ENCODE measurements at places on chromosomes 13 and 19.

DNA sequence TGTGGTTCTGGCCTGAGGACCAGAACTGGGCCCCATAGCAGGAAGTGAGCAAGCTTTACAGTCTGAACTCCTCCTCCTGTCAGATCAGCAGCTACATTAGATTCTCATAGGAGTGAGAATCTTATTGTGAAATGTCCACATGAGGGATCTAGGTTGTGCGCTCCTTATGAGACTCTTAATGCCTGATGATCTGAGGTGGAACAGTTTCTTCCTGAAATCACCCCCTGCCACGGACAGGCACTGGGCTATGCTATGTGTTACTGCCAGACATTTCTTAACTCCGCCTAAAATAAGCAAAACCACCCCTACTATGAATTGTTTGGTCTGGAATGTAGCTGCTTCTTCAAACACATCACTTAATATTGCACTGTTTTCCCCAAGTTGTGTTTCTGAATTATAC lies 4.6 kb downstream of the FBXL3 start:
- DNase-seq, result no peak

GRCh38 chr13:27263438-27263837 lies 7.2 kb upstream of the RASL11A start:
- no peak for DNase-seq

- no peak for DNase-seq
Observed at GRCh38 chr19:44634785-44635184, 8.9 kb upstream of the PVR start.

DNA sequence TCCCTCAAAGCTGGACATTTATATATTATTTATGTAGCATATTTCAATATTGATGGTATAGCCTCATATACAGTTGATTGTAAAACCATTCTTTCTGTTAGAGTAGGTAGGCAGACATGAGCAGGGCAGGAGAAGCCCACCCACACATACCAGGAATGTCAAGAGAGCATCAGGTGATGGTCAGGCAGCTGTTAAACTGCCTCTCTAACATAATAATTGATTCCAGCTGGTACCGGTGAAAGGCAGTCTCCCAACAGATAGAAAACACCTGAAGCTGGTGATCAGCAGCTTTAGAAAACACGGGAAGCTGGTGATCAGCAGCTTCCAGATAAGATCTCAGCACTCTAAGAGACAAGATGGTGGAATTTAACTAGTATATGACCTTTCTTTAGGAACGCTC lies 132.9 kb downstream of the SLITRK6 start:
- DNase-seq, result no peak

DNA sequence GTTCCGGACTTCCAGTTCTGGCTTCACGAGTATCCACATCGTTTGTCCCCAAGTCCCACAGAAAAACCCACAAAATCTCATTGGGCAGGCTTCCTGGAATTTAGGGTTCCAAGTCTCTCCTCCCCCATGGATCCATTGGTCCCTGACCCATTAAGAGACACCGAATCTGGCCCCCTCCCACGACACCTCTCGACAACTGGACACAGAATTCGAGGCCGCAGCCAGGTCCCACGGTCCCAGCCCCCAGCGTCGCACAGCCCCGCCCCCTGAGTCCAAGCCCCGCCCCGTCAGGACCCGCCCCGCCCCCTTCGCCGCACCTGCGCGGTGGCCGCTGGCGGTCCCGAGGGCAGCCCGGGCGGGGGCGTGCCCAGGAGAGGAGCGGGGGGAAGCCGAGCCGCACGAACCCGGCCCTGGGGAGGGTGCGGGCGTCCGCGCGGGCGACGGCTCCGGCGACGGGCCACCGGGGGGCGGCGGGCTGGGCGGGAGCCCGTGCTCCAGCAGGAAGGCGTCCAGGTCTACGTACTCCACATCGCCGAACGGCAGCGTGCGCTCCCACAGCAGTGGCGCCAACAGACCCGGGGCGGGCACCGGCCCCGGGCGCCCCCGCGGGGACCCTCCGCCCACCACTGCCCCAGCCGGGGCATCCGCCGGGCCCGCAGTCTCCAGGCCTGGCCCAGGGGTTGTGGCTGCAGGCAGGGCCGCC lies 1.8 kb downstream of the DBP start:
- DNase-seq, result no peak

GRCh38 chr13:39047560-39047959 lies 9.3 kb downstream of the NHLRC3 start:
- DNase-seq, result no peak

GRCh38 chr13:97542102-97542685 lies 108.2 kb downstream of the RAP2A start:
- no peak for DNase-seq

DNA sequence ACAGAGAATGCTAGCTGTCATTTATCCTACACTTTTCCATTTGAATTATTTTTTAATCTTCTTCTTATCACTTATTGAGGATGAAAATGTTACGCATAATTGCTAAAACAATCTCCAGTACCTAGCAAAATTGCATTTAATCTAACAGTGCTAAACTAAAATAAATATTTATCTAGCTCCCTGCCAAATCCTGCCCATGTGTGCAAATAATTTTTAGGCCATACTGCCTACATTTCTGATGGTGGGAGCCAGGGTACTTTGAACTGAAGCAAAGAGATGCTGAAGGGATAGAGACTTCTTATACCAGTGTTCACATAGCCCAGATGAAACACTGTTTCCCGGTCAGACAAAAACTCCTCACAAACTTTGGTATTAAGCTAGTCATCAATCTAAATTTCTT lies 1268.7 kb upstream of the PCDH20 start:
- no peak for DNase-seq

GRCh38 chr19:18878858-18879578 lies 16.9 kb downstream of the CERS1 start:
- DNase-seq, result no peak

DNA sequence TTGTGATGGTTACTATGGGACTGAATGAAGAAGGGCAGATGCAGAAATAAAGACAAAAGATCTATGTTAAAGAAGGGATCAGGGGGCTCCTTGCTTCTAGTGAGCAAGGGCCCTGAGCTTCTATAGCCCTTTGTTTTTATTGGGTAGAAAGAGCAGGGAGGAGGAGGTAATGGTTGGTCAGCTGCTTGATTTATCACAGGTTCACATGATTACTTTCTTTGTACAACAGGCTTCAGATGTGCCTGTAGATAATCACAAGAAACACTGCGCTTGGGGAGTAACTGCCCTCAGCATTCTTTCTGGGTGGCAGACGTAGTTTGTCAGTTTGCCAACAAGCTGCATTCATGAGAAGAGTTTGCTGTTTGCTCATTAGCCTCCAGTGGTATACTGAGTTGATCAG lies 4.8 kb upstream of the ZNF439 start:
- DNase-seq, result no peak

DNA sequence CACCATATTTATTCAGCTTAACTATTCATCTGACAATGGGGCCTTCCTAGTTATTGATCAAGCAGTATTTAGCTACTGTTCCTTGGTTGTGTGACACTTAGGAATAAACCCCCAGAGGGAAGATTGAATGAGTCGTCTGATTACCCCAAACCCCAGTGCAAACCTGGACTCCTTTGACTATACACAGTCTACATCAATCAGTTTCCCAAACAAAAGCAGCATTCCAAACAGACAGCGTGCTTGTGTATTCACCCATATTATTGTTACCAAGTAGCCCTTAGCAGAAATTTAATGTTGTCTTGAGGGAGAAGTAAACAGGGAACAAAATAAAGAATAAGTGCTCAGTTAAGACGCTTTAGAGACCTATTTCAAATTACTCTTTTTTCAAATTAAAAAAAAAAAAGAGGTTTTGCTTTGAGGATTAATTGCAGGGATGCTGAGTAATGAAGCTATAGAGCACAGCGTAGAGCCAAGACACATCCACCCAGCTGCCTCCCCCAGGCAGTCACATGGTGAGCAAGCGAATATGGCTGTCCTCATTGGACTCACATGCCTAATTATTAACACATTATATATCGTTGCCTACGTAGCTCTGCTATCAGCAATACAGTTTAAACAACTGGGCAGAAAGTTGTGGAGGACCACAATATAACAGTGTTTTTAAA lies 14.7 kb upstream of the B3GLCT start:
- no peak for DNase-seq

- no peak for DNase-seq
Observed at GRCh38 chr19:33385956-33386355, 12.4 kb downstream of the CEBPG start.

- no peak for DNase-seq
Observed at GRCh38 chr19:17527326-17527725, 15.9 kb downstream of the PGLS start.

- no peak for DNase-seq
Observed at GRCh38 chr13:45575830-45576180, 39.7 kb downstream of the ERICH6B start.

- DNase-seq, result no peak
Observed at GRCh38 chr13:99345345-99345744, 38.1 kb upstream of the GPR183 start.

- no peak for DNase-seq
Observed at GRCh38 chr13:52160506-52160905, 1.1 kb upstream of the NEK3 start.

DNA sequence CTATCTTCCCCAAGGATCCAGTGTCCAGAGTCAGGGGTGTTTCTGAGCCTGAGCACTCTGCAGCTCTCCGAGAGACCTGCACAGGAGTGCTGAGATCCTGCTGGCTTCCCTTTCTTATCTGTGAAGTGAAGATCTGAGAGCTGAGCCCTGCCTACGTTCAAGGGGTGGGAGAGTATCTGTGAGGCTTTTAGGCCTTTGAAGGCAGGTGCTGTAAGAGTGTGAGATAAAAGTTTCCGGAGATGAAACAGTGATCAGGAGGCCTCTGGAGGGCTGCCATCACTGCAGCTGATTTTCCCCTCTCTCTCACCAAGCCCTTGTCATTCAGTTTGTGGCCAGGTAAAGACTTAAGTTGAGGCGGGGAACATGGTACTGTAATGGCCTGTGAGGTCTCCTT lies 83.1 kb downstream of the AKAP11 start:
- no peak for DNase-seq

DNA sequence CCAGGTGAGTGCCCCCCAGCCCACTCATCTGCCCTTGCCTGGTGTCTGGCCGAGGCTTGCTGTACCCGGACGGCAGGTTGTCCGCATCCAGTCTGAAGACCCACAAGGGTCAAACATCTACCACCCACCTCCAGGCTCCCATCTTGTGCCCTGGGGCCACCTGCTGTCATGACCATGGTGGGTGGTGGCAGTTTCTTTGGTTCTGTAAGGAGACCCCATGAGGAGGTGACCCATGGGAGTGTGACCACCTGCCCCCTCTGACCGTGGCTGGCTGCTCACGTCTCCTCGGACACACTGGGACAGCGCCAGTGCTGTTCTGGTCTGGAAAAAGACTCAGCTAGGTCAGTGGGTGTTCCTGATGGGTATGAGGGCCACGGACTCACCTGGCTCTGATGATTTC lies 93.9 kb downstream of the TEX29 start:
- DNase-seq, result no peak
